ENCODE measurements at places on chromosomes 5 and 9.

GRCh38 chr5:65150599-65151304 lies 331.0 kb downstream of the ADAMTS6 start:
- DNase-seq = no peak

- DNase-seq = no peak
Observed at GRCh38 chr5:140245341-140245740, 57.6 kb downstream of the PFDN1 start.

DNA sequence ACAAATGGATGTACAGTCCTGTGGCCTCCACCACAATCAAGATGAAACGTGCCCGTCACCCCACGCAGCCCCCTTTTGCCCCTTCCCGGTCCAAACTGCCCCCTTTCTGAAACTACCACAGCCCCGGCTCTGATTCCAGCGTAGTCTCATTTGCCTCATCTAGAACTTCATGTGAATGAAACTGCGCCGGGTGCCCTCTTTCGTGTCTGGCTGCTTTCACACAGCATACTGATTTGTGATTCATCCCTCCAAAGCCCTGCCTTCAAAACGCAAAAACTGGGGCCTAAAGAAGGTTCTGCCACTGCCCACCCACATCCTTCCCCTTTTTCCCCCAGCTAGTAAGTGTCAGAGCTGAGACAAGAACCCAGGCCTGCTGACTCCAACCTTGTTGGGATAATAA lies 31.5 kb upstream of the NCS1 start:
- no peak for DNase-seq

DNA sequence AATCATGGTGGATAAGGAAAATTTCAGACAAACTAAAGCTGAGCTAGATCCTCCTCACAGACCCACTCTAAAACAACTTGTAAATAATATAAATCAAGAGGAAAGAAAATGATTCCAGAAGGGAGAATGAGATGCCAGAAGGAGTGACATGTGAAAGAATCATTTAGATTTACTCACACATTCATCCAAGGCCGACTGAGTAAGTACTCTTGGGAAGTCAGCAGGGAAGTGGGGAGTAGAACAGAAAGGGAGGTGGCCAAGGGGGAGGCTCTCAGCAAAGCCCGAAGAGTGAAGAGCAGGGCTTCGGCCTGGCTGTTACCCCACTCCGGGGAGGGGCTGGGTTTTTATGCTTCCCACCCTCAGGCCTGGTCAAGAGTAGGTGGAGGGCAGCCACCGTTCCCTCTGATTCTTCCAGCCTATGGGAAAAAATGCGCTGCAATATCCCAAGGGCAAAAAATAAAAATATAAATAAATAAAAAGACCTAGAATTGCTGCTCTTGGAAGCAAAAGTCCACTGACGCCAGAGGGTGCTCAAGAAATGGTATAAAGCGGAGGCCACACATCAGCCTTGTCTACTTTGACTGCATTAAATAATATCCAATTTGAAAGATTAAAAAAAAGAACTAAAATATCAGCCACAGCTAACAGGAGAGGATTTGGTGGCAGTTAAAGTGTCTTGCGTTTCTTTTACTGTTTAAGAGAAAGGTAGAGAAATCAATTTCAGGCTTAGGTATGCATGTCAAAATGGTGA lies 110.2 kb upstream of the COL5A1 start:
- no peak for DNase-seq

GRCh38 chr9:90969021-90969675 lies 167.5 kb downstream of the SYK start:
- DNase-seq = no peak

GRCh38 chr5:40838086-40838485 lies 3.1 kb upstream of the RPL37 start:
- DNase-seq = peak; percentile 6

DNA sequence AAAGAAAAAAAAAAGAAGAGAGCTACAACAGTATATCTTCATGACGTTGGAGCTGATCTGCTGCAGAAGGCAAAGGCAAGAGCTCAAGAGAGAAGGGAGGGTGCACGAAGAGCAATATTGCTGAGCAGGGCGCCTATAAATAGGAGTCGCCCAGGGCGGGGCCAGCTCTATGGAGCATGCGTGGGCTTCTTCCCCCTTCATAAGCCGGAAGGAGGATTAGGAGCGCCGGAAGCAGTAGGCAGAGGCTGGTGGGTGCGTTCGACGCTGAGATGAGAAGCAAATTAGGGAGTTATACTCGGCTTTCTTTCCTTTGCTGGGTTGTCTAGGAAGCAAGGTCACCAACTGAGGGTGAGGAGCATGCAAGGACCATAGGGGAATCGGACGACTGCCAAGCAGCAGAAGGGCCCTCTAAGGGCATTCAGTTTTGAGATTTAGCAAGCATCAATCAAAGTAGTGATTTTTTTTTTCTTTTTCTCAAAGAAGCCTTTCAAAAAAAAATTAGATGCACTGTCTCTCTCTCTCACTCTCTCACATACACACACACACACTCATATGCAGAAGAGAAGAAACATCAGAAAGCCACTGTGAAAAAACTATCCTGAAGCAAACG lies 496.7 kb downstream of the ENC1 start:
- no peak for DNase-seq

GRCh38 chr9:27430750-27431535 lies 93.1 kb upstream of the IFNK start:
- no peak for DNase-seq

Measured in T-helper 22 cell (primary cell).